ENCODE measurements at places on chromosomes 6 and 20.

DNA sequence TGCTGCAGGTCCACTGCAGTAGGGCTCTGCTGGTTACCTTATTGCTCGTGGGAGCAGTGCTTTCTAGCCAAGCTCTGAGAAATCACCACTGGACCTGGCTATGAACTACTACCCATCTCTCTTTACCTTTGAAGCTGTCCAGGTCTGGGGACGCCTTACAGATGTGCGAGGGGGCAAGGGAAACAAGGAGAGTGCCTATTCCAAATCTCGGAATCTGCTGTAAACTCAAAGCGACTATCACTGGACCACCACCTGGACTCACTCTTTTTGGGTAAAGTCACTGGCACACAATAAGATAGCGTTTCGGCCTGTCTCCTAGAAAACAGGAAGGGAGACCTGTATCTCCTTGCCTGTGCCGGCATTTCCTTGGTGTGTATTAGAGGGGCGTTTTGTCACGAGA lies 5.3 kb downstream of the NRN1 start:
- no peak for DNase-seq

DNA sequence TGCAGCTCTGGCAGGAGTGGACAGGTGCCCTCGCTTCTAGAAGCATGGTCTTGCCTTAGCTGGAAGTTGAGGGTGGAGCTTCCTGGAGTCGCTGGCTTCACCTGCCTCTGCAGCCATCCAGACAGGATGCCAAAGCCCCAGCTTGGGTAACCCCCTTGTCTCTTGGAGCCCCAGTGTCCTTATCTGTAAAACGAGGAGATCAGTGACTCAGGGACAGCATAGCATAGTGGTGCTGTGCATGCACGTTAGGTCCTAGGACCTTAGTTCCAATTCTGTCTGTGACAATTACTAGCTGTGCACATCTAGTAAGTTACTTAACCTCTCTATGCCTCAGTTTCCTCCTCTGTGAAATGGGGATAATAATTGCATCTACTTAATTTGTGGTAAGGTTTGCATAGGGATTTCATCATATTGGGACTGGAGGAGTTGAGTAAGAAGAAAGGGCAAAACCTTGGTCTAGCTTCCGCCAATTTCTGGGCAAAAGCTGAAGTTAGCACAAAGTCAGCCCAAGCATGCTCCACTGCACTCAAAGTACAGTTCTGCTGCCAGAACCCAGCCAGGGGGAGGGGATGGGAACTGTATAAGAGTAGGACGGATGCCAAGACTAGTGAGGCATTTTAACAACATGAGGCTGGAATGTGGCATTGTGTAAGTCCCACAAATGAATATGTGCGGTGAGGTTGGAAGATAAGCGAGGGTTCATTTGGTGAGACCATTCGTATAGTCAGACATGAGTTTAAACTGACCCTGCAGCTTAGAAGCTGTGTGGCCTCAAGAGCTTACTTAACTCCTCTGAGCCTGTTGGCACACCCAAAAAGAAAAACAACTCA lies 24.5 kb downstream of the TOX2 start:
- no peak for DNase-seq

DNA sequence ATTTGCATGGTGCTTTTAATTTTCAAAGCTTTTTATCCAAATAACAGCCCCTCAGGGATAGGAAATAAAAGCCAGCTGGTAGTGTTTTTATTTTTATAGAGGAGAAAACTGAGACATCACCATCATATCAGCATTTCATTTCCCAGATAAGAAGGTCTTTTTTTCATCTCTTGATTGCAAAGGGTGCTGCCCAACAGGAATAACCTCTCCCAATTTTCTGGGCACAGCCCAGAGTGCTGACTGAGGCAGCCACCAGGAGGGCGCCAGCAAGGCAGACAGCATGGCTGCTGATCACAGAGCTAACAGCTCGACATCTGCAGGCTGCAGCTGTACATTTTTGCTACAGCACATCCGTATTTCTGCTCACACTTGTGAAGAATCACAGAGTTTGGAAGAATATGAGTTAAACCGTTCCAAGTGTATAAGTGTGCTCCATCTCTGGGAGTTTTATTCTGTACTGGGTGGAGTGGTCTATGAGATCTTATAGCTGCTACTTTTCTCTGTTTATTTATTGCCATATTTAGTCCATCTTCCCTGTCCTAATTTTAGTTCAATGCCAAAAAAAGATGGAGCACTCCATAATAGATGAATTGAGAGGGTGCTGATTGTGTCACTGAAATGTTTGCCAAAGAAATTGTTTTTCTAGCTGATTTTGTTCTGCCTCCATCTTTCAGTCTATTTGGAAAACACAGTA lies 85.5 kb upstream of the C20orf144 start:
- no peak for DNase-seq

GRCh38 chr6:37277001-37277409 lies 19.1 kb upstream of the TMEM217 start:
- DNase-seq, result peak; percentile 26

GRCh38 chr20:52012079-52012478 lies 179.5 kb downstream of the ZFP64 start:
- DNase-seq, result no peak

DNA sequence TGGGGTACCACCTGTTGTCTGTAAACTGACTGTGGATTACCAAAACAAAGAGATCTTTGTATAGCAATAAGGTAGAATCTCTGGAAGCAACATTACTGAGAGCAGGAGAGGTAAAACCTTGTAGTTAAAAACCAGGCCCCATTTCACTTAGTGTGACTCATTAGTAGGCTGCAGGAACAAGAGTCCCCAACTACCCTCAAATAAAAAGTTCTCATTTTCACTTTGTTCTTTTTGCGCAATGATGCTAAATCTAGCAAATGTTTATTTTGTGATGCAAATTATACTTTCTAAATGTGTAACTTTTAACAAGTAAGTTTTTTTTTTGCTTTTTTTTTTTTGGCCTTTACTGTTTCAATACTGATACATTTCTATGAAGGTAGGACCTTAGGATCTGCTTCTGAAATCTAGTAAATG lies 67.1 kb downstream of the ESF1 start:
- DNase-seq, result no peak

DNA sequence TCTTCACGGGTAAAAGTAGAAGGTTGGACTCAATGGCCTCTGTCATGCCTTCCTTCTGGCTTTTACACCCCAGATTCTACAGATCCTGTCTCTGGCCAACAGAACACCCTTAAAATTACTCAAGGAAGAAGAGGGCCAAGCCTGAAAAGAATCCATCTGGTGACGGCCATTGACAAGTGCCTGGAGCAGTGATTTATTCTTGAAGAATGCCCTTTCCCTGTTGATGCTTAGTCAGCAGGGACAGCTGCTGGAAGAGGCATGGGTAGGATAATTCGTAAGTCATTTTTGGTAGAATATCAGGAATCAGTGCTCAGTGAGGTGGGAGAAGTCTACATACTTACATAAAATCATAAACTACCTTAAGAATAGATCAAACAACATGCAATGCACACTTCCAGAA lies 397.9 kb downstream of the SAMD5 start:
- no peak for DNase-seq

GRCh38 chr6:148157841-148158240 lies 184.8 kb upstream of the SASH1 start:
- no peak for DNase-seq

- peak; percentile 47 for DNase-seq
Observed at GRCh38 chr6:49550492-49551077, at the start of gene C6orf141. Gene C6orf141 (plus strand): TSS chr6:49550668. CDS start chr6:49550793, 125 bp downstream.

DNA sequence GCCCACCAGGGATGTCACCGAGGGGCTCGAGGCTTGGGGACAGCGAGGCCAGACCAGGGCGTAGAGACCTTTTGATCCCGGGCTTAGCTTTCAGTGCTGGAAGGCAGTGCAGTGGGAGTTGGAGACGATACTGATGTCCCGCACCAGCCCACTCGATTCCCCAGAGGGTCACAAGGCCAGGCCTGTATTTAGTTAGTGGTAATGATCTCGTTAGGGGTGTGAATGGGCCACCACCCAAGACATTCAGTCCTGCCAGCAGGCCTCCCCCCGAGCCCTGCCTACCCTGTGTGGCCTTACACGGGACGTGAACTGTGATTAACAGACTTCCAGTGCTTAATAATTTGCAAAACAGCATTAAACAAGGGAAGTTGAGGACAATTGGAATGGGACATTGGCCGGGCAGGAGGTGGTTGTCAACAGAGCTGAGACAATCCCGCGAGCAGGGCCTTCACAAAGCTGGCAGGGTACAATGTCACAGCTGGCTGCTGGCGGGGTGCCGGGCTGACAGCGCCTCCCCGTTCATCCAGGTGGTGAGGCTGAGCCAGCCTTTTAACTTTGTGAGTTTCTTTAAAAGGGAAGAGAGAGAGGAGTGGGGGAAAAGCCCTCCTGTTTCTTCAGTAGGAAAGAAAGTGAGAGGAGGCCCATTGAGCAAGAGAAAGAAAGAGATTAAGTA lies 175.3 kb upstream of the RALGAPA2 start:
- DNase-seq, result no peak

- no peak for DNase-seq
Observed at GRCh38 chr20:31785089-31785488, 34.1 kb upstream of the MYLK2 start.

GRCh38 chr20:24011282-24011681 lies 22.7 kb upstream of the GGTLC1 start:
- no peak for DNase-seq

DNA sequence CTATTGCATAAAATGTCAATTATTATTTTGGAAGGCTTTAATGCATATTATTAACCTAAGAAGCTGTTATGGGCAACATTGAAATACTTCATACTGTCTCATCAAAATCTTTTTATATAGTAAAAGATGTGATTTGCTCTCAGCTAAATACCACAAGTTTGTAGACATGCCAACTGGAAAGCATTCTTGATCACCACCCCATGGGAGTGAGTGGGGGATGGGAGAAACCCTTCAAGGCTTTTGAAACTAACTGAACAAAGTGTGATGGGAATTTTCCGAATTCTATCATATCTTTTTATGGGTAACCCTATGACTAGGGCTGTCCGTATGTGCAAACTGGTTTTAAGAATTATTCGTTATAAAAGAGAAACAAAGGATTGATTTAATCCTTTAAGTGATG lies 377.3 kb upstream of the JAG1 start:
- no peak for DNase-seq

GRCh38 chr6:2969549-2969948 lies 1.8 kb downstream of the SERPINB6 start:
- DNase-seq, result no peak

GRCh38 chr20:3686867-3687321 lies 5.1 kb upstream of the ADAM33 start:
- no peak for DNase-seq

- DNase-seq, result no peak
Observed at GRCh38 chr20:14401479-14402138, 64.2 kb upstream of the FLRT3 start.

- no peak for DNase-seq
Observed at GRCh38 chr6:156279261-156279969, 497.8 kb upstream of the ARID1B start.
